Effector CD4-positive, alpha-beta T cell (primary cell): ENCODE measurements at places on chromosomes 16 and 17.

GRCh38 chr16:3143598-3144320 is 8.9 kb downstream of the ZNF213 start:
- no peak for DNase-seq

- no peak for DNase-seq
Observed at GRCh38 chr17:73534209-73534909, 109.9 kb downstream of the SDK2 start.

- no peak for DNase-seq
Observed at GRCh38 chr16:28105954-28106353, 42.4 kb upstream of the GSG1L start.

GRCh38 chr17:40632216-40632615 is 15.4 kb downstream of the SMARCE1 start:
- no peak for DNase-seq

DNA sequence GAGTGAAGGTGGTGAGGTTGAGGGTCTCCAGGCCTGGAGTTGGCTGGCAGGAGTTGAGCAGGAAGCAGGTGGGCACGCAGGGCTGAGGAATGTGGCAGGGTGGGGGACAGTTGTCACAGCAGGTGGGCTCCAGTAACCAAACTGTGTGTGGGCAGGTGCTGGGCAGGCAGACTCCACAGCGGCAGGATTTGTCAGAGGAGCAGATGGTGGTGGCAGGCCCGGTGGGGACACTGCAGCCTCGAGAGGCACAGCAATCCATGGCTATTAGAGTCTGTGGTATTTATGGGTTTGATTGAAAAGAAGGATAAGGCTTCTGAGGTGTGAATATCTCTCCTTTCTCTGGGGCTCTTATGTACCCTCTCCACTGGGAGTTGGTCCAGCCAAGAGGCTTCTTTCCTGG is at the start of gene KRTAP3-3:
TSS of gene KRTAP3-3 (minus strand) at position 326 of the 400 bp plus-strand sequence. CDS start at position 259, 67 bp downstream.
- DNase-seq, result no peak

DNA sequence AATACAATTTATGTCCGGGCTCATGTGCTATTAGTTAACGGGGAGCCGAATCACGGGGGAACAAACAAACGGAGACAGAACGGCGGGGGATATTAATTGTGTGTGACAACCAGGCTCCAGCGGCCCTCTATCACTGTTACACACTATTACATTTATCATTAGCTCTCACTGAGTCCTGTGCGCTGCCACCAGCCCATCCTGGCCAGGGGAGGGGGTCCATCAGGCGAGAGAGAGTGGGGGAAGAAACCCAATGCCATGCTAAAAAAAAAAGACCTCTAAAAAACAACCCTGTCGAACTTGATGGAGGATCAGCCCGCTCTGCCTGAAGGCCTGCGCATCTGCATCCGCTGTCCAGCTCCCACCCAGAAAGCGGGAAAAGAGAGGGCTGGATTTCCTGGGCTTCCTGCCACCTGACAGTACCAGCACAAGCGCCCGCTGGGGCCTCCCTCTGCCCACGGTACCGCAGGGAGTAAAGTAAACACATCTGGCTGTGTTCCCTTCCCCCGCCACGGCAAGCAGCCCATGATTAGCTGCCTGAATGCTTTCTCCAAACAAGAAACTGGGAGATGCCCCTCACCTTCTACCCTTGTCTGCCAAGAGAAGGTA is 41.7 kb downstream of the PIPOX start:
- DNase-seq, result no peak

DNA sequence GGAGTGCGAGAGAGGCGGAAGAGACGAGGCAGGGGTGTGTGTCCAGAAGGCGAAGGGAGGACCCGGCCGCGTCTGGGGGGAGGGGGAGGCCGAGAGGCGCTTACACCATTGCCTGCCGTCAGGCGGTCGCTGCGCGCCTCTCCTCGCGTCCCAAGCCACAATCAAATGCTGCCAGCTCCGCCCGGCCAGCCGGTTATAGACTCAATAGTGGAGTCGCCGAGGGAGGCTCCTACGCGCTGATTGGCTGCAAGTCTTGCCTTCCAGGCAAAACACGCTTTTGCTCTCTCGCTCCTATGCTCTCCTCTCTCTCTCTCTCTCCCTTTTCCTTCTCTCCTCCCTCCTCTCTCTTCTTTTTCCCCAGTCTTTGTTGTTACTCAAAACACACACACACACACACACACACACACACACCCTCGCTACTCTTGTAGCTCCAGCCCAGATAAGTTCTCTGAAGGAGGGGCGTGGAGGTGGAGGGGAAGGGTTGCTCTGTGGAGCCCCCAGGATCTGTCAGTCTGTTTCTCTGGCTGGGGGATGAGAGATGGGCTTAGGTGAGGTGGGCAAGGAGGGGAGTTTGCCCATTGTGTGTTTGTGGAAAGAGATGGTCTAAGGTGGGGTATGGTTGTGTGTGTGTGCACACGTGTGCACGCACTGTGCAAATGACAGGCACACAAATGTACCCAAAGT is at the start of gene DLX3:
TSS of gene DLX3 (minus strand) at position 170 of the 684 bp plus-strand sequence. CDS start 226 bp downstream, outside the sequence.
- no peak for DNase-seq

GRCh38 chr17:51997723-51998122 is 160.8 kb downstream of the CA10 start:
- DNase-seq, result no peak

GRCh38 chr17:37225465-37225864 is 150.3 kb upstream of the C17orf78 start:
- DNase-seq, result no peak

DNA sequence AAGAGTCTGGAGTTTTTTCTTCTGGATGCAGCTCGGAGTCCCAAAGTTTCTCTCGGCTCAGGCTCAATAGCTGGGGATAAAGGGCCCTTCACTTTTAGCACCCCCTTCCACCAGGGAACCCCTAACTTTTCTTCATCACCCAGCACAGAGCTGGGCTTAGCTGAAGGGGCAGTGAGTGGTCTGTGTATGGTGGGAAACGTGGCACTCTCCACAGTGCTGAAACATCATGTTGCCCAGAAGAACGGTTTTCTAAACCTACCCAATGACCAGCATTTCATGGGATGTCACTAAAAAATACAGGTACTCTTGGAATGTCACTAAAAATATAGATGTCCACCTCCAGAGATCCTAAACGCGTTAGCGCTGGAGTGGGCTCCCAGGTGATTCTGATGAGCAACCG is 12.0 kb downstream of the ERN2 start:
- no peak for DNase-seq

- DNase-seq, result no peak
Observed at GRCh38 chr17:8499171-8499570, 63.5 kb downstream of the NDEL1 start.

- DNase-seq, result no peak
Observed at GRCh38 chr17:13266606-13267005, 248.8 kb upstream of the ELAC2 start.

DNA sequence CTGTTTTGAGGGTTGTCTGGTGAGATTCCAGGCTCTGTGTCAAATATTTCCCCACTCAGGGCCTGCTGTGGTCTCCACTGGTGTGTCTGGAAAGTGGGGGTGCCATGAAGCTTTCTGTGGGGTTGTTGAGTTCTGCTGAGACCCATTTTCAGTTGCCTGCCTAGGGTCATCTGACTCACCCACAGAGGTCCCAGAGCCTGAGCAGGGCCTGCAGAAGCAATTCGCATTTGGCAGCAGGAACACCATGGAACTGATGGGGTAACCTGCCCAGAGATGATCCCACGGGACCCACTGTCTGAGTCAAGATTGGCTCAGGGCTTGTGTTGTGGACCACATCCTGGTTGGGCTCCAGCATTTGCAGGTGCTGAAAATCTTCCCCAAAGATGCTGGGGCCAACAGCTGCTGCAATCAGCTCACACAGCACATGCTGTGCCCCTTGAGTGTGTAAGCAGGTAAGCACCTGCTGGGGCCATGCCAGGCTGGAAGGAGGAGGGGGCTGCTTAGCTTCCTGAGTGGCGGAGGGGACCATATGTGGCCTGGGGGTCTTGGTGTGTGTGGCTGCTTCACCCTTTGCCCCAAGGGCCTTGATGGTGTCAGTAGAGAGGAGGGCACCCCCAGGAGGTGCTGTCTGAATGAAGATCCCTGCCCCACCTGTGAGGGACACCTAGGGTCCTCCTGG is 1726.1 kb downstream of the TP53TG3F start:
- DNase-seq, result no peak

DNA sequence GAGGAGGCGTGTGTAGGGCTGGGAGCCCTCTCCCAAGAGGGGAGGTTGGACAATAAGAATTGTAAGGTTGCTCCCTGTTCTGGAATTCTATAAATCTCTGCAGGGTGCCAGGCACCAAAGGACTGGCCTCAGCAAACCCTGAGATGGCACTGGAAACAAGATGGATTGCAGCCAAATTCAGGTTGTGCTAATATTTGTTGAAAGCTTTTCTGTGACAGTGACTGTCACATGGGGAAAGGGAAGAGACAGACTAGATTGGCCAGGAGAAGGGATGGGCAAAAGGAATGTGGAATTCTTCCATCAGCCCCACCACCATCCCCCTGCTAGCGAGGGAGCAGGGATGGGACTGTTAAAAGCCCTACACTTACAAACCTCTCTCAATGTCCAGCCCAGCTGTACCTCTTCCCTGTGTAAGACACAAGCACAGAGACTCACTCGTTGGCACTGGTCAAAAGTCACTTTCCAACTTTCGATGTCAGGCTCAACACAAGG is 62.4 kb downstream of the SOX9 start:
- DNase-seq, result no peak

- no peak for DNase-seq
Observed at GRCh38 chr17:48515925-48516900, 14.6 kb downstream of the HOXB1 start.

GRCh38 chr16:27617665-27618064 is 67.7 kb downstream of the KATNIP start:
- no peak for DNase-seq

- DNase-seq, result no peak
Observed at GRCh38 chr16:62732092-62732491, 695.9 kb upstream of the CDH8 start.
